Dermis blood vessel endothelial cell (primary cell): ENCODE measurements at places on chromosomes 5 and 9. TPM values are rescaled to one million over a fixed set of nuclear protein-coding genes. Genes with fewer than 3 reads are reported as not detected.

Gene ANKRD31
- 0.05 TPM in 1 of 2 replicates, not detected in the other for total RNA-seq

Gene PRRT1B
- total RNA-seq: not detected in 2 replicates

Gene DAB2
- total RNA-seq: 118 and 129 TPM in 2 replicates

Gene HAVCR1
- 0.28 and 1.0 TPM in 2 replicates for total RNA-seq

Gene ADGRD2
- not detected in 2 replicates for total RNA-seq

Gene MEF2C
- 132 and 169 TPM in 2 replicates for total RNA-seq

Gene OSTF1
- 115 and 126 TPM in 2 replicates for total RNA-seq

Gene GFRA3
- not detected in 2 replicates for total RNA-seq

Gene TMEM8B
- total RNA-seq: under 0.01 and 0.23 TPM in 2 replicates

Gene PCDHGC4
- total RNA-seq: 1.2 and 1.5 TPM in 2 replicates

Gene HMCN2
- under 0.01 and 1.0 TPM in 2 replicates for total RNA-seq

Gene IL13
- total RNA-seq: not detected in 2 replicates

Gene FOXD1
- 0.05 and 0.17 TPM in 2 replicates for total RNA-seq

Gene PAXX
- 13.5 and 17.9 TPM in 2 replicates for total RNA-seq

Gene PDCD1LG2
- total RNA-seq: 3.4 and 4.4 TPM in 2 replicates

Gene AGGF1
- 26.7 and 33.8 TPM in 2 replicates for total RNA-seq

Gene STX17
- 21.6 and 23.1 TPM in 2 replicates for total RNA-seq

Gene ARHGEF39
- total RNA-seq: 0.34 and 3.1 TPM in 2 replicates

Gene AK1
- 22.0 and 42.2 TPM in 2 replicates for total RNA-seq

Gene SPATA31A3
- not detected in 2 replicates for total RNA-seq

Gene TLR4
- total RNA-seq: 117 and 184 TPM in 2 replicates
